ENCODE measurements at places on chromosomes 5 and 9.

GRCh38 chr5:141517312-141517711, 28.4 kb downstream of the PCDHGC5 start:
- no peak for DNase-seq

DNA sequence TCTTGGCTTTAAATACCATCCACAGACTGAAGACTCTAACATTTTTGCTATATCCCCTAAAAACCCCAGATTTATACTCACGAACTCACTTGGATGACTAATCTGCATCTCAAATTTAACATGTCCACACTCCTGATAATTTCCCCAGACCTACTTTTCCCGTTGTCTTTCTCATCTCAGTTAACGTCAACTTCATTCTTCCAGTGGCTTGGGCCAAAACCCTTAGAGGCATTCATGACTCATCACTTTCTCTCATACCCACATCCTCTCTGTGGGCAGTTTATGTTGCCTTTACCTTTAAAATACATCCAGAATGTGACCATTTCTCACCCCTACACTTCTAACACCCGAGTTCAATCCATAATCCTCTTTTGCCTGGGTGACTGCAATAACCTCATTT, 96.7 kb downstream of the EDIL3 start:
- DNase-seq, result no peak

DNA sequence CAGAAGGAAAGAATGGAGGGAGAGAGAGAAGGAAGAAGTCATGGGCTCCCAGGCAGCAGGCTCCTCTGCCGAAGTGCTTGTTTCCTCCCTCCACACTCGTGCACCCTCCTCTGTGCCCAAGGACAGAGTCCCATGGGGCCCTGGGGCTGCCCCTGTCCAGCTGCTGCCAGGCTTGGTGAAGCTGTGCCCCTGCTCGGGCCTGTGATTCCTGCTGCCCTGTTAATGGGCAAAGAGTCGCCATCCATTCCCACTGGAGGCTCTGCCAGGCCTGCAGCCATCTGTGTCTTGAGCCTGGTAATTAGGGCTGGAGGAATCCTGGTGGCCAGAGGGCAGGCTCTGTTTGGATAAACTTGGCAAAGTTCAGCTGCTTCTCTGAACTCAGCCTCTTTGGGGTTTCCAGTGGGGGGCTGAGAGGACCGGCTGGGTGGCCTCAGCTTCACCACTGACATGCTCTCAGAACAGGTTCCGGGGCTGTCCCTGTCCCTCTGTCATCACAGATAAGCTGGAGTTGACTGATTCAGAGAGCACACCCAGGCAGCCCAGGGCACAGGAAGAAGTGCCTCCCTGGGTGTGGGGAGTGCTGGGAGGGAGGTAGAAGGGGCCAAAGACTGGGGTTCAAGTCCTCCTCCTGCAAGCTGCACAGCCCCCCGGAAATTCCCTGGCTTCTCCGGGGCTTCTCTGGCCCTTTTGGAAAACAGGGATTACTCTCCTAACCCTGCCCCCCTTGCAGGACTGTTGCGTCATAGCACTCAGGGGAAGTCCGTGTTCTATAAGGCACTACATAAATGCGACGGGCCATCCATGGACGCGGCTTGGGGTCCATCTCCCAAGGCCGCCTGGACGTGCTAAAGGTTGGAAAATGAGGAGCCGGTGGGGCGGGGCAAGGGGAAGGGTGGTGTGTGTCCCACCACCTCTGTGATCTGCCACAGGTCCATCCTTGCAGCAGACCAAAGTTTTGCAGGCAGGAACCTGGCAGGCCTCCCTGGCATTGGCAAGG, 154.8 kb downstream of the PAX5 start:
- DNase-seq, result no peak

DNA sequence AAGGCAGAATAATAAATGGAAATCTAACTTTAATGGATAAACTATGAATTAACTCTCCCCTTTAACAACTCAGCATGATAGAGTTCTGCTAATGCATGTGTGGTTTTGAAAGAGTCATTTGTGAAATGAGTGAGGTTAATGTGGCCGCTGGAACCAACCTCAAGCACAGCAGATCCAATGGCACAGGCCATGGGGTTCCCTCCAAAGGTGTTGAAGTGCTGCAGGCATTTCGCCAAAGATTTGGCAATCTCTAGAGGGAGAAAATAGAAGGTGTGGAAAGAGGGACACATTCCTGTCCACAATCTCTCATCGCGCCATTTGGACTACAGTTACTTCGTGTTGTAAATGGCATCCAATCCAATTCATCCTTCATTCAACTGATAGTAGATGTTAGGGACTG, 35.0 kb downstream of the AGXT2 start:
- no peak for DNase-seq

DNA sequence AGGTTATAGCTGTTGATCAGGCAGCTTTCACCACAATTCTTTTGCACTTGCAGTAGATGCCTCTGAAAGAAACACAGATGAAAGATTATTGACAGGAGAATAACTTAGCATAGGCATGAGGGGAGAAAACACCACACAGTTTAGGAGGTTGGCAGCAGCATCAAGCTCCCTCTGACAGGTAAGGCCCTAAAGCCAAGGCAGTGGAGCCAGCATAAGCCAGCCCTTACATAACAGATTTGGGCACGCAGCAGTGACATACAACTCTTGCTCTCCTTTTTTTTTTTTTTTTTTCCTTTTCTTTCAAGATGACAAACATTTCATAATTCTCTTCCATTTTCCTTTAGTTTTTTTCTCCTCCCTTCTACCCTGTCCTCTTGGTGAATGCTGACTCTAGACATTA, 257.6 kb upstream of the ADAMTSL1 start:
- DNase-seq, result no peak

GRCh38 chr5:32827981-32828380, 116.9 kb downstream of the NPR3 start:
- DNase-seq, result no peak

DNA sequence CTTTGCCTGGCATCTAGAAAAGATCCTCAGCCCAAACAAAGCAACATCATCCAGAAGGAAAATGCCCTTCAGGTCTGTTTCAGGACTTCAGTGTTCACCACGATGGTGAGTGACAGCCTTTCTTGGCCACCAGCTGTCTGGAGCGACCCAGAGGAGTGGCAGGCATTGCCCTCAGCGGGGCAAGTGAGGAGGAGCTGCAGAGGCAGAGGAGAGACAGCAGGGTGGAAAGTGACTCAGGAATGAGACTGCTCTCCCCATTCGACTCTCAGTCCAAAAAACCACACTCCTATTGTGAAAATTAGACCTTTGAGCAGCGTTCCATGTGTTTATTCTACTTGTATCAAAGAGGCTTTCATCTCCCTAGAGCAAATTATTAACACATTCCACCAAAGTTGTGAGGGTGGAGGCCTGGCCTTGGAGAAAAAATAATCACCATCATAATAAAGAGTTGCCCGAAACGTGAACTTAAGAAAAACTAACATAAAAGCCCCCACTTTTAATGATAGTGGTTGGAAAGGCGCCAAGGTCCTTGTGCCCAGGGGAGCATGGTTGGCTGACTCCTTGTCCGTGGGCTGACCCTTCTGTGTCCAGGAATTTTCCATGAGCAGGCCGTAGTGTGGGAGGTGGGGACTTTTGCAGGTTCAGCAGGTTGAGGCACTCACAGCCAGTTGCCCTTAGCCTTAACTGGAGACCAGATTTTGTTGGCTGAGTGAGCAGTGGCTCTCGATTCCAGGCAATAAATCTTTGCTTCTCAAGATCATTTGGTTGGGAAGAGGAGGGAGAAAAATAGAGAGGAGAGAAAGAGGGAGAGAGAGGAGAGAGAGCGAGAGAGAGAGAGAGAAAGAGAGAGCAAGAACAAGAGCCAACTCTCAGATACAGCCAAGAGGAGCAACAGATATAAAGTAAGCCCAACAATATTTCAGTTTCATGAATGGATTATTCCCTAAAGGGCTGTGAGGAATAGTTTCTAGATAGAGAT, 125.9 kb upstream of the ANKRD55 start:
- DNase-seq, result no peak

DNA sequence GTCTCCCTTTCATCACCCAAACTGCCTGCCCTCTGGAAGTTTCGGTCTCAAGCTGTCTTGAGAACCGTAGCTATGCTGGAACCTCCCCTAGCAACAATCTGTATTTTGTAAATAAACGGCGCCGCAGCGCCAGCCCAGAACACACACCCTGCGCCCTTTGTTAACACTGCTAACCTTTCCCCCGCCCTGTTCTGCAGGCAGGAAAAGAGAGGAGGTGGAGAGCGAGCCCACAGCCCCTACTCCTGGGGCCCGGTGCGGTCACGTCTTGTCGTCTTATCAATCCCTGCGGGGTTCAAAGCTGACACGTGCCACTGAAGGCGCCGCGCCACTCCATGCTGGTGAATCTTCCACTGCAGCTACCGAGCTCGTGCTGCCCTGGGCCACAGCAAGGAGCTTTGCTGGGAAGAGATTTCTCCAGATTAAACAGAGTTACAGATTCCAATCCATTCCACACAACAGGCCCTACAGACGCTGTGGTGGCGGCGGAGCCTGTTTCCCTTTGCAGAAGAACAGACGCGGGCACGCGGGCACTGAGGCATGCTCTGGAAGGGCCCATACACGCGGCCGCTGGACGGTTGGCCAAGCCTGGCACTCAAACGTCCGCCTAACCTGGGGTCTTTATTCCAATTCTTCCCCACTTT, 25.3 kb downstream of the ZDHHC11B start:
- DNase-seq, result no peak

DNA sequence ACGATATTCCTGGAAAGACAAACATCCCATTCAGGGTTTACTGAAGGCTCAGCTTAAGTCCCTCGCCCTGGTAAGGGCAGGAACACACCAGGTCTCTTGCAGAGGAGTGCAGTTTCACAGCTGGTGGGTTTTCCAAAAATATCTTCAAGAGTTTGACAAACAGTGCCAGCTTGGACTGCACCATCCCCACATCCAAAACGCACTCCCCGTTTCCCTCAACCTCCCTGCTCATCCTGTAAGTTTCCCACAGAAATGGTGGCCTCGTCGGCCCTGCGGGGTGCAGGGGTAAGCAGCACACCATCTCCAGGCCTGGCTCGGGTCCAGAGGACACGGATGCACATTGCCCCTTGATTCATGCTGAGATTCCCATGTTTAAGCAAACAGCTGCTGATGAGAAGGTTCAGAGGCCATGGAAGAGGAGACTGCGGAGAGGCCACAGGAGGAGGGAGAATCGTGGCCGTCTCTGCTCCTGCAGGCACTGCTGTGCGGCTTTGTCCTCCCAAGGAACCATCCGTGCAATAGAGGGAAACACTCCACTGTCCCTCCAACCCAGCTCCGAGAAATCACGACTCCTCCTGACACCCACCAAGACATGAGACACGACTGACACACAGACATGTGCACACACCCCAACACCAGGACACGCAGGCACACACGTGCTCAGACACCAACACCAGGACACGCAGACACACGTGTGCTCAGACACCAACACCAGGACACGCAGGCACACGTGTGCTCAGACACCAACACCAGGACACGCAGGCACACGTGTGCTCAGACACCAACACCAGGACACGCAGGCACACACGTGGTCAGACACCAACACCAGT, 24.0 kb upstream of the SLC12A7 start:
- no peak for DNase-seq

DNA sequence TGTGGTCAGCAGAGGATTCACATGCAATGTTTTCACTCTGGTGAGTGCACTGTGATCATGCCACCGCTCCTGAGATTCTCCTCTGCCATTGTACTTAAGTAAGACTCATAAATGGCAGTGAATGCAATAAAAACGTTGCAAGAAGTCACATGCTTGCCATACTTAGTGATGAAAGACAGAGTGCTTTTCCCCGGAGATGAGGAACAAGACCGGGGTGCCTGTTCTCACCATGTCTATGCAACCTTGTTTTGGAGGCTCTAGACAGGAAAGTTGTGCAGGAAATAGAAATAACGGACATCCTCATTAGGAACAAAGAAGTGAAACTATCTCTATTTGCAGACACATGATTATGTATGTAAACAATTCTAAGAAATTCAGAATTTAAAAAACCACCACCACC, 84.7 kb upstream of the IRX2 start:
- DNase-seq, result no peak

GRCh38 chr9:99807276-99807852, 14.3 kb upstream of the NR4A3 start:
- DNase-seq, result peak; percentile 59

DNA sequence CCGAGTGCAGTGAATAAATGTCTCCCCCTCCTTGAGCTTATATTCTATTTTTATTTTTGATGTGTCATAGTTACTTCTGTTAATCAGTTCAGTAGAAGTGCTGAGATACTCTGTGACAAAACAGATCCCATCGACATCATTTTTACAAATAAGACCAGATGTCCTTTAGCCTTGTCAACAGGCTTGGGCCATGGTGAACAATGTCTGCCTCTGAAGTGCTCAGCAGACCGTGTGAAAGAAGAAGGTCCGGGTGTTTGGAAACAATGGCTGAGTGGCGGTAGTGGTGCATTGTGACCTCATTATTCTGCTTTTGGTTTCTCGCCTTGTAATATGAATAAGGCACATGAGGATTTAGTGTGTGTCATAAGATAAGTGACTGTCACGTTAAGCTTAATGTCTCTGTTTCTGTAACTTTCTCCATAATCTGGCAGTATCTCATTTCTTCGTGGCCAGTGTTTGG, 71.2 kb downstream of the SYK start:
- DNase-seq, result no peak

DNA sequence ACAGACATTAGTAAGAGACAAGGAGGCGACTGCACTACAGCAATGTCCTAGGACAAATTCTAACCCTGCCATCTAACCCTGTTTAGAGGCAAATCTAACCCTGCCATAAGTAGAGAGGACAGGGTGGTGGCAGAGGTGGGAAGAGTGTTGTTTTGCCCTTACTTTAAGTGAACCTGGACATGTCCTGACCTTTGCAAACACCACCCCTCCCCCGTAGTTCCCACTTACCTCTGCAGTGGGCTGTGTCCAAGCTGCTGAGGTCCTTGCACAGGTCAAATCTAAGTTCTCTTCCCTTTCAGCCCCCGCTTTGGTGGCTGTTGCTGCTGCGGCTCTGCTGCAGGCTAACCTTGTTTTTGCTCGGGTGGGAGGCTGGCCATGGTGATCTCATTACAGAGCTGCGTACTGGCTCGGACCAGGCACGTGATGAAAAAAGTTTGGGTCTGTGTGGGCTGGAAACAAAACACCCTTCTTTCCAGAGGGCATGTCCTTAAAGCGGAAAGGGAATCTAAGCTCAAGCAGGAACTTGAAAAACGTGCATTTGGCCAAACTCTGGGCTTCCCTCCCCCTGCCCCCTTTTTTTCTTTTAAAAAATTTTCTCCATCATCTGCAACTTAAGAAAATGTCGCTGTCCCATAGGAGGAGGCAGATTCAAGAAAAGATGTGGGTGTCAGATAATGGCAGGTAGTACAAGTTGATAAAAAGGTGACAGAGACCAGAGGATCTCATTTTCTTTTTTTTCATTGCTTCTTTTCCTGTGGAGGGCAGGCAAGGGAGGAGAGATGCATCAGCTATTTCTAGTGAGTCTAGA, at the start of gene FAXDC2:
Gene FAXDC2, minus strand, starts transcription at position 349 of the 808 bp plus-strand sequence. CDS start 12,425 bp downstream, outside the sequence.
- DNase-seq, result no peak

- no peak for DNase-seq
Observed at GRCh38 chr9:15967068-15967467, 414.2 kb downstream of the CCDC171 start.

- no peak for DNase-seq
Observed at GRCh38 chr5:136021016-136021405, 7.8 kb upstream of the TGFBI start.

DNA sequence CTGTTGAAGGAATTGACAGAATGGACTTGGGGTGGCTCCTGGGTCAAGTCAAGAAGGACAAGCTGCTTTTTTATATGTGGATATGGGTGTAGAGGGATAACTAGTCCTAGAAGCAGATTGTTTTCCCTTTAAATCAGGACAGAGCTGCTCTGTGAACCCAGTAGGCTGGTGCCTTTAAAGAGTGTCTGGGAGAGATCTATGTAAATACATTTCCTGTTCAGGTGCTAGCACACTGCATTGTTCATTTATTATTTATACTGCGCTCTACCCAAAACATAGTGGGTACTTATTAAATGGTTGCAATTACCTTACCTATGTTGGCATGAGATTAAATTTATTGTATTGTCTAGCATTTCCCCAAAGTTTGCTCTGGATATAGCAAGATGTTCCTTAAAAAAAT, 86.6 kb upstream of the EQTN start:
- DNase-seq, result no peak

Measured in activated CD4-positive, alpha-beta T cell treated with anti-CD3 and anti-CD28 coated beads for 4 hours (primary cell).